ENCODE measurements at places on chromosomes 7 and 10. TPM values are rescaled to one million over a fixed set of nuclear protein-coding genes. Genes with fewer than 3 reads are reported as not detected.

The PODXL gene
- polyA plus RNA-seq = 39.1 TPM

The TAS2R3 gene
- 1.00 TPM for polyA plus RNA-seq

The MSS51 gene
- 2.0 TPM for polyA plus RNA-seq

The IFT22 gene
- 69.9 TPM for polyA plus RNA-seq

- DNase-seq = no peak
These were observed 107.3 kb downstream of the PROSER2 start for GRCh38 chr10:11930312-11930978.

DNA sequence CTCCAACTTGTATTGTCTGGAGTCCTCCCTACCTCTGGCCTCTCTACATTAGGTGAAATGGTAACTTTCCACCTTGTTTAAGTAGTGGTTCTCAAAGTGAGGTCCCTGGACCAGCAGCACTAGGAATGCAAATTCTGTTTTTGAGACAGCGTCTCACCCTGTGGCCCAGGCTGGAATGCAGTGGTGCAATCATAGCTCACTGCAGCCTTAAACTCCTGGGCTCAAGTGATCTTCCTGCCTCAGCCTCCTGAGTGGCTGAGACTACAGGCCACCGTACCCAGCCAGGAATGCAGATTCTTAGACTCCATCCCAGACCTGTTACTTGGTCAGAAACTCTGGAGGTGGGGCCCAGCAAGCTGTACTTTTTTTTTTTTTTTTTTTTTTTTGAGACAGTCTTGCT lies 6.8 kb upstream of the TBL2 start:
- DNase-seq = no peak

GRCh38 chr10:96441322-96441885 lies 72.3 kb downstream of the TLL2 start:
- DNase-seq = no peak

DNA sequence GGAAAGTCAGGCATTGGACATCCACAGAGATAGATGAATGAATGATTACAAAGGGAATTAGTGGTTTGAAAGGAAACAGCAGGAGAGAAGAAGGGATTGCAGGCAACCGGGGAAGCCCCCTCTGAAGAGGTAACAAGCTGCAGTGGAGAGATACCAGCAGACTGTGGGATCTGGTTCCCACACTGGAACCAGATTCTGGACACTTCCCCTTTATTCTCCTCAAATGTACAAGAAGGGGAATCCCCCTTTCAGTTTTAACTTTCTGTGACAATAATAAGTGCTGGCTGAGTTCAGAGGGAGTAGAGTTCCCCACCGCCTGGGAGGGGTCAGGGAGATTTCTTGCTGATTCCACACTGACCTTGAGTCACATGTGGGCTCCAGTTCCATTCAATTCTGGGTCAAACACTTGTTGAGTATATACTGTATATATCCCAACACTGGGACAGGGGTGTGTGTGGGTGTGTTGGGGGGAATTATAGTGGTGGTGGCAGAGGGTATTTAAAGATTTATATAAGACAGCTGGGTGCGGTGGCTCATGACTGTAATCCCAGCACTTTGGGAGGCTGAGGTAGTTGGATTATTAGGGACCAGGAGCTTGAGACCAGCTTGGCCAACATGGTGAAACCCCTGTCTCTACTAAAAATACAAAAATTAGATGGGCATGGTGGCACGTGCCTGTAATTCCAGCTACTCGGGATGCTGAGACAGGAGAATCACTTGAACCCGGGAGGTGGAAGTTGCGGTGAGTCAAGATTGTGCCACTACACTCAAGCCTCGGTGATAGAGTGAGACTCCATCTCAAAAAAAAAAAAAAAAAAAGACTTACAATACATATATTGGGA lies 16.5 kb upstream of the DDIT4 start:
- no peak for DNase-seq

- no peak for DNase-seq
These were observed 3.1 kb upstream of the SLF2 start for GRCh38 chr10:100909501-100910263.

GRCh38 chr7:152967958-152968357 lies 208.4 kb downstream of the ACTR3B start:
- no peak for DNase-seq

DNA sequence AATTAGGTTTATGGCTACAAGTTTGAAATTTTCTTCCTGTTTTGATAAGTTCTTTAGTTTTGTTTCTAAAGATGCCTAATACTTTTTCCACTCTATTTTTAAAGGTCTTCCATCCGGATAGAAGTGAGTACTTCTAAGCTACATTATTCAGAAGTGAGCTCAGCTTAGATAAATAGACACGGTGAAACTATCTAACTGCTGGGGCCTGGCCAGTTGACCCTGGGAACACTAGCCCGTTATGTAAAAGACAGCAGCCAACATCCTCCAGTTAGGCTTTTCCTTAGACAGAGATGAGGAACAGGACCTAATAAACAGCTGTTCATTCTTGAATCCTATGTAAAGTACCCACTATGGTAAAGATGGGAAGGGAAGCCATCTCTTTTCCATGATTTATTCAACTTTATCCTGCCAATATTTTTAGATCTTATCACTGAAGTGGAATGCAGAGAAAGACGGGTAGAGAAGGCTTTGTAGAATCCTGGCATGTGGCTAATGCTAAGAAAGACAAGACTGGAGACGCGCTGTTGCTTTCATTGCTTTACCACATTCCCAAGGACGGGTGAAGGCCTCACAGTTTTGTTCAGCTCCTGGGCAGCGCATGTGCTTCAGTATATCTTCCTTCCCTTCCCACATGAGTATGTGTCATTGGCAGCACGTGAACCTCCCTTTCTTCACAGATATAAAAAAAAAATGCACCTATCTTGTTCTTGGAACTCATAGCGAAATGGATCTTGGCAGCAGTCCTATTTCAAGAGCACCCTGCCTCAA lies 340.0 kb upstream of the MEOX2 start:
- no peak for DNase-seq

Data from left renal pelvis (tissue), 4 donors.